Endodermal cell (in vitro differentiated cells): ENCODE measurements at places on chromosomes 12 and 14. TPM values are rescaled to one million over a fixed set of nuclear protein-coding genes. Genes with fewer than 3 reads are reported as not detected.

Gene TROAP
- 43.1 to 91.2 TPM (median 87.4 TPM) in 3 replicates for total RNA-seq

Gene LMO3
- total RNA-seq, result 0.68 to 1.3 TPM (median 0.77 TPM) in 3 replicates

Gene ADGRD1
- total RNA-seq, result 1.3 and 1.6 TPM in 2 replicates

DNA sequence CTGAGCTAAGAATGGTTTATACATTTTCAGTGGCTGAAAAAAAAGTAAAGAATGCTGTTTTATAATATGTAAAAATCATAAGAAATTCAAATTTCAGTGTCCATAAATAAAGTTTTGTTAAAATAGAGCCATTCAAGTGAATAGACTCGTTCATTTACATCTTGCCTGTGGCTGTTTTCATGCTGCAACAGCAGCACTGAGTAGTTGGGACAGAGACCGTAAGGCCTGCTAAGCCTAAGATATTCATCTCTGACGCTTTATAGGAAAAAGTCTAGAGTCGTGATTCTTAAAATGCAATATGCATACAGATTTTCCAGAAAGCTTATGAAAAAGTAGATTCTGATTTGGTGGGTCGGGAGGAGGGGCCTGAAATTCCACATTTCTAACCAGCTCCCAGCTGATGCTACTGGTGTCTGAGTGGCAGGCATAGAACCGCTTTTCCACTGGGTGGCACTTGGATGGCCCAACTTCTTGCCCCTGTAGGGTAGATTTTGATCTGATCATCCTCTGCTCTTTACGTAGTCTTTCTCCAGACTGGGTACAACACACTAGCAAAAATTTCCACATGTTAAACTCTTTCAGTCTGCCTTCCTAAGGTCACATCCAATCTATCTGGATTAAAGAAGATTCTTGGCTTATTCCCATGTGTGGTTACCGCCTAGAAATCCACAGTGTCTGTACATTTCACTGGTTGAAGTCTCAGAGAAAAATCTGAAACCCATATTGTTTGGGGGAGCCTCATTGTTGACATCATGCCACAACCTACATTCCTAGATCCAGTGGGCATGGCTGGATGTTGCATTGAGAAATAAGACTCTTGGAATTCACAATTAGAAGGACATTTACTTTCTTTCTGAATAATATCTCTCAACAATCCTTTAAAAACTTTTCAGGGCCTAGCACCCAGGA is 151.2 kb downstream of the C12orf75 start:
- DNase-seq, result peak; percentile 34

GRCh38 chr14:51719955-51720354 is 68.2 kb downstream of the FRMD6 start:
- DNase-seq, result no peak
